ENCODE measurements at places on chromosomes 12 and 14. TPM values are rescaled to one million over a fixed set of nuclear protein-coding genes. Genes with fewer than 3 reads are reported as not detected.

Gene MBD6
- 76.2 TPM for total RNA-seq

DNA sequence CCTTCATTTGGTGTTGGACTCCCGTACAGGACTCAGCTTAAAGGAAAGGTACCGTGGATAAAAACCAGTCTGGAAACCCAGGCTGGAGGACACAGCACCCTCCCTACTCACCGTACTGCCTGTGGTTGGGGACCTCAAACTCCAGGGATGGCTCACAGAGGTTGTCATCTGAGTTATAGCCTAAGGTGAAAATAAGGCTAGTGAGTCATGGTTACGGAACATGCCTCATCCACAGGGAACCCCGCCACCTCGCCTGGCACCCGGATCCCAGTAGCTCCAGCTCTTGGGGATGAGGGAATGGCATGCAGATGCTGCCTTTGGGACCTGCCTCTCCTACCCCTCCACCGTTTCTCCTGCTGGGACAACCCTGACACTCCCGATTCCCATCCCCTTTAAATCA lies 36.8 kb upstream of the GPR68 start:
- no peak for DNase-seq

- no peak for DNase-seq
Observed at GRCh38 chr12:96400631-96401075, 414 bp upstream of the CDK17 start.

GRCh38 chr12:27709932-27710591 lies 570 bp upstream of the MRPS35 start:
- no peak for DNase-seq

- DNase-seq = peak; percentile 41
Observed at GRCh38 chr12:112167718-112168525, 42.6 kb downstream of the TRAFD1 start.

Gene CIROP
- not detected for total RNA-seq

Gene TNFAIP2
- 142 TPM for total RNA-seq

GRCh38 chr14:20415782-20416206 lies 2.5 kb upstream of the TEP1 start:
- no peak for DNase-seq

GRCh38 chr12:103680591-103681141 lies 93.6 kb downstream of the STAB2 start:
- no peak for DNase-seq

- DNase-seq = no peak
Observed at GRCh38 chr14:51463461-51463860, 188.2 kb upstream of the FRMD6 start.
